Activated CD8-positive, alpha-beta memory T cell treated with anti-CD3 and anti-CD28 coated beads for 48 hours (primary cell): ENCODE measurements at places on chromosomes 2 and 18.

GRCh38 chr18:55731594-55732042 lies 143.6 kb upstream of the TCF4 start:
- no peak for DNase-seq

GRCh38 chr2:53422979-53423378 lies 344.6 kb upstream of the CHAC2 start:
- no peak for DNase-seq

DNA sequence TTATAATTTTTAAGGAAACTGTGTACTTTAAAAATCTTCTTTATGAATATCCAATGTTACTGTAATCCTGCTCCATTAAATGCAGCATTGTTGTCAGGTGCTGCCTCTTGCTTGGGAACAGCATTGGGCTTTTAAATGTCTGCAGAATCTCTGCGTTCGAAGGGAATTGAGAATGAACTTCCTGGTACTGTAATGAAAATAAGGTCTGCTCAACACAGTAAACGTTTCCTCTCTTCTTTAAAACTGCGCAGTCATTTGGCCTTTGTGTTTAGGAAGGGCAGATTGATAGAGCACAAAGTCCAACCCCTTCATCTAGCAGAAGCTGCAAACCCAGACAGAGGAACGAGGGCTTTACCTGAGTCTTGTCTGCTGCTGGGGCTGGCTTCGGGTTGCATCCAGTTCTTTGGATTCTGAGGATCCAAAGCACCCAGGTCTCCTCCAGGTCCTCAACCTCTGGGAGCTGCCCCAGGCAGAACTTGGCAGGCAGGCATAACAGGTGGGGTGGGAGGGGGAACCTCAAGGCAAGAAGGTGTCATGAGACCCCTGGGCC lies 104.5 kb downstream of the UGGT1 start:
- no peak for DNase-seq

- no peak for DNase-seq
Observed at GRCh38 chr2:109330056-109330455, 201.1 kb downstream of the SH3RF3 start.

GRCh38 chr2:108215794-108216211 lies 24.0 kb upstream of the SULT1C3 start:
- DNase-seq = no peak

DNA sequence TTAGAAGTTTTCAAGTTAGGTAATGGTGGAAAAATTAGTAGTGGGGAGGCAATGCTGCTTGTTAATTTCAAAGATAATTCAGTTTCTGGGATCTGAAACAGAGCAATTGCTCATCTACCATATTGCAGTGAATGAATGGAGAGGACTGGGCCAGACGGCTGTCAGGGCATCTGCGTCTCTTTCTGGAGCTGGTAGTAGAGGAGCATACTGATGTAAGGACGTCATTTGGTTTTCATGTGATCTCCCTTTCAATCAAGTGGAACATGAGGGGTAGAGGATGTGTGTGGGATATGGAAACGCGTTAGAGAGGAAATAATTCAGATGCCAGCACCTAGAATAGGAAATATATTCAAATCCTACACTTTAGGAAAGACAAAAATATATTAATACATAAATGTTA lies 490.3 kb downstream of the ADCYAP1 start:
- no peak for DNase-seq
